ENCODE measurements at places on chromosomes 6 and 20.

GRCh38 chr6:33856655-33857054, 52.9 kb upstream of the MLN start:
- no peak for DNase-seq

- no peak for DNase-seq
These were observed 14.1 kb downstream of the NFATC2 start for GRCh38 chr20:51528263-51529027.

DNA sequence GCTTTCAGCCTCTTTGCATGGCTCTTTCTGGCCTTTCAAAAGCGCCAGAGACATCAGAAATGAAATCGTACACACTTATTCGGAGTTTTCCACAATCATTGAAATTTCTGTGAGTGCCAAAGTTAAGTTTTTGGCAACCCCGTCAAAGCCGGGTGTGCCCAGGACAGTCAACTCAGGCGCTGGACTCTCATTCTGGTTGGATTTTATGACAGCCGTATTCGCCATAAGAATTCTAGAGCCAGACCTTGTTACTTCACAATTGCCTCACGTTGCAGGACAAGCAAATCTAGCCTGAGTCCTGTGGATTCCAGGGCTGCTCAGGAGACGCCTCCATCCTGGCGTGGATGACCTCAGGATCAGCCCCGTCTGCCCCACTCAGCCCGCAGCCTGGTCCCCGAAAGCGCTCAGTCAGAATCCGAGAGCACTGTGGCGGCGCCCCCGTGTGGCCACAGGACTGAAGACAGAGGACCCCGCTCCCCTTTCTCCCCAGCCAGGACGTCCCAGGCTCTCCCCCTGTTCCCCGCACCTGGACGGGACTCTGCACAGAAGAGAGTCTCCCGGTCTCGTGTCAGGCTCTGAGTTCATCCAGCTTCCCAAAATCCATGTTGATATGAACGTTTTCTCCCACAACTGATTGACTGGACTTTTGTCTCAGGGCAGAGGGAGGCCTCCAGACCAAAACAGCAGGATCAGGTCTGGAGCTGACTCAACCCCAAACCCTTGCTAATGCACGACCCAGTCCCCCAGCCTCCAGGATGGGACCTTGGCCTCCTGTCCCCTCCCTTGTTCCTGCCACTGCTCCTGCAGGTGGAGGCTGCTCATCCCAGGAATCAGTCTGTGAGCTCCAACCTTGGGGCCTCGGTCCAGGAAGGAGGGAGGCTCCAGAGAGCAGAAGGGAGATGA, 38.2 kb downstream of the MICA start:
- peak; percentile 23 for DNase-seq

- no peak for DNase-seq
These were observed 184.0 kb downstream of the CDC5L start for GRCh38 chr6:44571510-44571909.

DNA sequence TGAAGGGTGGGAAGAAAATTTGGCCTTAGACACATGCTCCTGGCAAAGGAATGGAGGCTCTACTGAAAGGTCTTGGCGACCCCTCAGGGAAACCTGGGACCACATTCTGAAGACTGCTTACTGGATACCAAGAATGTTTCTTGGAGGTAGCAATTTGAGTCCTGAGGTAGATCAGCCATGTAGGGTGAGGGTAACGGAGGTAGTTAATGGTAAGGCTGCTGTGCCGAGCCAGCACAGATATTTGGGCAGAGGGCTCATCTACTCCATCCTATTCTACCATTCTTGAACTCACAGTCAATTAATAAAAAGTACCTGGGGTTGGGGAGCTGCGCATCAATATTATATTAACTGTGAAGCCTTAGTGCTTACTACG, 401 bp upstream of the PHF3 start:
- no peak for DNase-seq

GRCh38 chr20:37360391-37361115, 14.6 kb downstream of the SRC start:
- no peak for DNase-seq

GRCh38 chr6:119978274-119978889, 628.8 kb upstream of the MAN1A1 start:
- DNase-seq = no peak

DNA sequence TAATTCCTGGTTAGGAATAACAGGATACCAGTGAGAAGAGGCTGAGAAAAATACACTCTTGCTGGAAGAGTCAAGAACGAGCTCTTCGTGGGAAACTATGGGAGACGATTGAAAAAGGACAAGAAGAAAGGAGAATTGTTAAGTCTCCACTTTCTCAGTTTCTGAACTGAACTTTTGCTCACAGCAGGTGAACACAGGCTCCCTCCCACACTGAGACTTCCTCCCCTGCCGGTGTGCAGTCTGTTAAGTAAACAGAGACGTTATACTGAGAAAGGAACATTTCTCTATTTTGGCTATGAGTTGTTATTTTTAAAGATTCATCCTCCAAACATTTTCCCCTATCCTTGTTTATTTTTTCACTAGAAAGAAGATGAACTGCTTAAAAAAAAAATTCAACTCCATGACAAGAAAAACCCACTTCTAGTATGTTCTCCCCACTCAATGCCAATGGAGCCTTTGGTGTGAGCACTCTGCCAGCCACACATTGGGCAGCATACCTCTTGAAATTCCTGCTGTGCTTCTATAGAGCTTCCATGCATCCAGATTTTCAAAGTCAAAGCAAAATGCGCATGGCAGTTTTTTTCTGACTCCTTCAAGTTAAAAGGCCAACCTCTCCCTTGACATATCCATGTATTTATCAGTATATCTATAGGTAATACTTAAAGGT, 250.5 kb downstream of the ESR1 start:
- DNase-seq = no peak

DNA sequence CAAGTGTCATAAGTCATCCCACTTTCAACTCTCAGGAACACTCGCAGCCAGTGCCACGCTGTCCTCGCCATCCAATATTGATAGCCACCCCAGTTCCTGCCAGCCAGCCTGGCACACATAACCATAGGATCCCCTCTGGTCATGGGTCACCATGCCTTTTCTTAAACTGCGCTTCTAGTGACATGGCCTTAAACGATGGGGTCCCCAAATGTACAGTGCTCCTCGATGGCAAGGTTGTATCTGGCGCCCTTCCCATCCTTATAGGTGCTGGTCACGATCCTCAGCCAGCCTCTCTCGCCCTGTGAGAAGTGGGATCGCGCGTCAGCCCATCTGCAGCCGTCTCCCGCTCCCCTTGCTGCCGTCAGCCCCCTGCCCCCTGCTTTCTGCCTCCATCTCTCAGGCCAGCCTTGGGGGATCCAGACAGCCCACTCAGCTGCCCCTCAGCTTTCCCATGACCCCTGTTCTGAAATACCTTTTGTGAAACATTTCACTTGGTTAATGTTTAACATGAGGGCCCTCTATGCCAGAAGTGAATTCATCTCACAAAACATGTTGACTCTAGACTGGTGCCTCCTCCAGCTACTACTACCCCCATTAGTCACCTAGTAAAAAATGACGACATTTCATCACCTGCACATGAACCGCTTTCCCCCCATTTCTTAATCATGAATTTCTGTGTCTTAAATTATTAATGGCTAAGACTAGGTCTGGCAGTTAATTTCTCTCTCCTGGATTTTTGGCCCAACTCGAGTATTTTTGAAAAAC, 11.4 kb downstream of the CTSZ start:
- peak; percentile 87 for DNase-seq

GRCh38 chr6:11006061-11006460, 38.0 kb downstream of the ELOVL2 start:
- no peak for DNase-seq

GRCh38 chr20:50980071-50980681, 21.6 kb downstream of the MOCS3 start:
- DNase-seq = no peak

GRCh38 chr20:32823737-32824588, 4.2 kb downstream of the MAPRE1 start:
- no peak for DNase-seq

- no peak for DNase-seq
These were observed 275.0 kb upstream of the FLRT3 start for GRCh38 chr20:14612391-14612790.

- DNase-seq = no peak
These were observed 37.8 kb upstream of the IGF2R start for GRCh38 chr6:159931112-159931511.

DNA sequence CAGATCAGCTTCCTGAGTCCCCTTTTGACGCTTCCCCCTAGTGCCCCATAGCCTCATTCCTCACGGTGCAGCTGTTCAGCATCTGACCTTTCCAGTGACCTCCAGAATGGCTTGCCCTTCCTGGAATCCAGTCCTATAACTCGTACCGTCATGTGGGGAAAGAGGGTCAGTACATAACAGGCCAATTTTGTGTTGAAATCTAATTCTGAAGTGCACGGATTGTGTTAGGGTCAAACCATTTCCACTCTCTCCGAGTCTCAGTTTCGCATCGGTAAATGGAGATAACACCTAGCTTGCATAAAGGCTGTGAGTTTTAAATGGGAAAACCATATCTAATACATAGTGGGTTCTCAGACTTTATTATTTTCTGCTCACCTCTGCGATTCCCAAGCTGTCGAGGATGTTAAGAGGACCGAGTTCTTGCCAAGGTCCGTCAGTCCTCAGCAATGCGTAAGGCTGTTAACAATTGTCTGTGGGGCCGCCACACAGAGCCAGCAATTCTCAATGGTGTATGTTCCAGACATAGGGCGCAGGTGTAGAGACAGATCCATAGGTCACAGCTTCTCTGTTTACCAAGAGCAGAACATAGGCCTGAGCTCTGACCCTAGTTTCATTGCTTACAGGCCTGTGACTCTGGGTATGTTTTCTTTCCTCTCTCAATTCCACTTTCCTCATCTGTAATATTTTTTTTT, 45.5 kb upstream of the CCR6 start:
- DNase-seq = no peak

GRCh38 chr6:107275330-107275865, 160.1 kb upstream of the BEND3 start:
- DNase-seq = peak; percentile 35

- DNase-seq = no peak
These were observed 8.2 kb downstream of the CYB5R4 start for GRCh38 chr6:83867527-83868161.

GRCh38 chr6:82693094-82693493, 329.5 kb downstream of the TPBG start:
- DNase-seq = no peak

DNA sequence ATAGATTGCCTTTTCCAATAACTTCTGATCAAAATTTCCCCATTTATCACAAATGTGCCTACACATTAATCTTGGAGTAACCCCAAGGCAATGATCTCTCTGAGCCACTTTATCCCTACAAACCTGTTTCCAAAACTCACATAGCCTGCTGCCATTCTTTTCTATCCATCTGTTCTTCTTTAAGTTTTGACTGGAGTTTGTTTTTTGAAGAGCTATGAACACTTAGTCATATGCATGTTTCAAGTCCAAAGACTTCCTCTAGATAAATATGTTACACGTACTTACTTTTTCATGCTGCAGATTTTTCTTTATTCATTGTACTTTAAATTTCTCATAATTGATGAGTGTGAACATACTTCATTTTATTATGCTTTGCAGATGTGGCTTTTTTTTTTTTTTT, 488.9 kb upstream of the CITED2 start:
- DNase-seq = no peak

DNA sequence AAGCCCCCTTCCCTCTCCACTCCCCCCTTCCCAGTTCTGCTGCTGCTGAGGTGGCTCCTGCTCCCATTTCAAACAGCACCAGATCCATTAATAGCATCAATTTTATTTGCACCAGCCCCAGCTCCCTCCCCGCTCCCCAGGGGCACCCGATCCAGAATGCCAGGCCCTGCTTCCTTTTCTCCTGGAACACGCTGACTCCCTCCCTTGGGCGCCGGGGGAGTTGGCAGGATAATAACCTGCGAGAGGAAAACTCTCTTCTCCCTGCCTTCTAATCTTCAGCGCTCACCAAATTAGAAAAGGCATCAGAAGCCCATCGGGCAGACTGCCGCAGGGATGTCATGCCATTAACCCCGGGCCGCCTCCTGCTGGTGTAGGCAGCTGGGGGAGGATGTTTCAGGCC, 77.8 kb downstream of the NCR2 start:
- no peak for DNase-seq

- DNase-seq = no peak
These were observed 280.3 kb downstream of the CDC5L start for GRCh38 chr6:44667668-44668390.

GRCh38 chr6:319177-320131, 27.2 kb downstream of the DUSP22 start:
- DNase-seq = no peak

DNA sequence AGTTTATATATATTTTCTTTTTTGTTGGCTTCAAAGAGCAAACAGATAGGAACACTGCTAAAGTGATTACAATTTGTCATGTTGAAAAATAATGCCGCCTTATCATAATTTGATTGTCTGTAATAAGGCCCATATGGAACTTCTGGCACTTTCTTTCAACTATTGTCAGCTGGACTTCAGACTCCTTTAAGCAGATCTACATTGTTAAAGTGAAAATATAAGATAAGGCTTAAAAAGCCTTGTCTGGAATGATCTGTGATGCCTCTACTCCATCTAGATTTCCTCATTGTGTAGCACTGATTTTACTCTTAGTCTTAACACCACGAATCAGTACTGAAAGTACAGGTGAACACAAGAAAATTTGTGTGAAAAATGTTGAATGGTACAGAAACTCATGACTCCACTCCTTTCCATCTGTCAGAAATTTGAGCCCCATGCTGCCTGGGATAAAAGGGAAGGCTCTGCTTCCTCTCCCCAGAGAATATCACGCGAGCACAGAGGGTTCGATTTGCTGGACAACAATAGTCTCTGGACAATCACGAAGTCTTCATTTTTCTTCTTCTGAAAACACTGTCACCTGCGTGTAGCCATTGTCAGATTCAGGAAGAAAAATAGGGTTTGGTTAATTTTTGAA, 56.0 kb downstream of the BCAS1 start:
- DNase-seq = no peak

- DNase-seq = no peak
These were observed 77.9 kb upstream of the TULP1 start for GRCh38 chr6:35590622-35591066.
